CD4-positive, alpha-beta T cell treated with Interleukin-15 for 1 hour (primary cell): ENCODE measurements at places on chromosomes 4 and X.

DNA sequence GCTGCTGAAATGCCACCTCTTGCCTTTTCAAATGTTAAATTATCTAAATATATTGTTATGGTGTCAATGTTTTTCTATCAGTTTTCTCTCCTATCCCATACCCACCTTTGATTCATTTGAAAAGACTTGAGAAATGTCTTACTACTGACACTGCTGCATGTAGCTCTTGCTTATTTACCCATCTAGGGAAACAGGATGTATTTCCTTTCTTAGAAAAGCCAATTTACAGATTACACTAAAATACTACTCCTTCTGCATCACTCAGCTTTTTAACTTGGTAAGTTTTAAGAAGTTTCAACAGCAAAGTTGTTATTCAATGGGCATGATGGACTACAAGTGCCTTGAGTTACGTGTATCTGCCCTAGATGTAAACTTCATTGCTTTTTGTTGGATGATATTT lies 13.2 kb upstream of the KCNE5 start:
- no peak for DNase-seq

GRCh38 chr4:2489841-2490552 lies 21.1 kb downstream of the RNF4 start:
- DNase-seq, result no peak

- DNase-seq, result no peak
Measured at GRCh38 chr4:92111493-92111892, 192.3 kb upstream of the GRID2 start.

DNA sequence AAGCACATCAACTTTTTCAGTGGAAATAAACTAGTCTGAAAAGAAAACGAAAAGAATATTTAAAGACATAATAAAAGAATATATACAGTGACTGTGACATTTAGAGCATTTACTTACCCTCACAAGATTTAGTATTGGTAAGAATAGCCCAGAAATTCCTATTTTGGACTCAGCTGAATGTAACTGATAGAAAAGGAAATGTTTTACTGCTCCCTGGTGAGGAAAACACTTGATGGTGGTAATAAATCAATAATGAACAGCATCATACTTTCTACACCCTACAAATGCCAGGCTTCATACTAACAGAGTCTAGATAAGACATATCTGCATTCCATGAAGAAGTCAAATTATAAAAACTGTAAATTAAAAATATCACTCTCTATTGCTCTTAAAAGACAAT lies 753.5 kb upstream of the PCDH10 start:
- no peak for DNase-seq

DNA sequence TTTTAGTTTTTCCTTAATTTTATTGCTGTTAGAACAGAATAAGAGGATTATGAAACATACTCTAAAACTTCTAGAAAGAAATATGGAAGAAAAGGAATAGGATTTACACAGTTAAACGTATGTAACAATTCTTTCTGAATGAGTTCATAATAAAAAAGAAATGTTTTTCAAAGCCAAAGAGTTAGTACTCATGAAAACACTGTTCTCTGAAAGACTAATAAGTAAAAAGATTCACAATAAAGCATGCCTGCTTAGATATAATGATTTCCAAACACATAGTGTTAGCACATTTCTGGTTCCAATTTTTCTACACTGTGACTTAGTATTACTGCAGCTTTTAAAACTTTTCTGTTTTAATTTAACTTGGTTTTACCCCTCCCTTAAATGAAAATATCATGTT lies 49.8 kb upstream of the PRSS48 start:
- DNase-seq, result no peak

DNA sequence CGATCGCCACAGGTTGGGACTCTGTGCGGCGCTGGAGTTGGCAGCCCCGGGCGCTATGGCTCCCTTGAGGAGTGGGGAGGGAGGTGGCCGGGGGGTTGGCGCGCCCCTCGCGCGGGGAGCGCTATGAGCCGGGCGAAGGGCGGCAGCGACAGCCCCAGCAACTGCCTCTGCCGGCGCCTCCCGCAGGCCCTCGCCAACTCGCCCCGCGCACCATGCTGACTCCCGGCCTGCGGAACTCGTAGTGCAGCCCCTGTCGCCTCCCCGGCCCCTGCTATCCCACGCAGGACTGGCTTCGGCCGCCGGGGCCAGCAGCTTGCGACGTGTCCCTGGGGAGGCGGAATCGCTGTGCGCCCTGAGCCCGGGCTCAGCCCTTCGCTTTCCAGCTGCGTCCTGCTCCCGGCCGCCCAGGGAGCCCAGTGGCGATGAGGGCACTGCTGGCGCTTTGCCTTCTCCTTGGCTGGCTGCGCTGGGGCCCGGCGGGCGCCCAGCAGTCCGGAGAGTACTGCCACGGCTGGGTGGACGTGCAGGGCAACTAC lies 415 bp downstream of the SHISA3 start:
- no peak for DNase-seq

DNA sequence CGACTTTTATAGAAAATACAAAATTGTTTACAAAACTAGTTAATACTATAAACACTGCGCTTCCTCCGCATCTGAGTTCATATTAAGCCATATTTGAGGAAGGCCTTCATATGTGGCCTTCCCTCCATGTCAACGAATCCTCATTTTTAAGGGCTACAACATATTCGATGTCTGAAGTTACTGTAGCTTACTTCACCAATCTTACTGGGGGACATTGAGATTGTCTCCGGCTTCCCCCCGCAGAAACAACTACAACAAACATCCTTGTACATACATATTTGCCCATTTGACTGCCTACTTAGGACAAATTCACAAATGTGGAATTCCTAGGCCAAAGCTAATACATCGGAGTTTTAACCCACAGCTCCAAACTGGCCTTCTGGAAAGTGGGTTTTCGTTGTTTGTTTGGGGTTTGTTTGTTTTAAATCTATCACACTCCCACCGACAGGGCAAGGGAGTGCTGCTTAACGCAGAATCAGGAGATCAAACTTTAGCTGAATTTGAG lies 581 bp upstream of the FAM114A1 start:
- no peak for DNase-seq

- no peak for DNase-seq
Measured at GRCh38 chr4:181437895-181438294, 805.3 kb upstream of the TENM3 start.

DNA sequence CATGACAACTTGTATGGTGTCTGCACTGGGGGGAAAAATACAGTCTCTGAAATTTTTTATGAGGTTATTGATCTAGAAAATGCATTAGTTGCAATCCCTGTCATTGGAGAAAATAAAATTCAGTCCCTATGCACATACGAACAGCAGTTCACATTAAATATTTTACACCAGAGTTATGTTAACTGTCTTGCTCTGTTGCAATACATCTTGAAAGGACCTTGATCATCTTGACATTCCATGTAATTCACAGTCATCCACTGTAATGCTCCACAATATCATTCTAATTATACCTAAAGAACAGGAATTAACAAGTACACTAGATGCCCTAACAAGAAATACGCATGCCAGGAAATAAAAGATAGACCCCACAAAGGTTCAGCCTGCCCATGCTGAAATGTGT lies 934.6 kb upstream of the PCDH10 start:
- no peak for DNase-seq

- no peak for DNase-seq
Measured at GRCh38 chr4:123994917-123995316, 598.3 kb downstream of the SPRY1 start.

GRCh38 chrX:38482183-38482582 lies 79.2 kb upstream of the TSPAN7 start:
- DNase-seq, result no peak

GRCh38 chrX:8820910-8821527 lies 19.8 kb upstream of the FAM9A start:
- DNase-seq, result no peak

DNA sequence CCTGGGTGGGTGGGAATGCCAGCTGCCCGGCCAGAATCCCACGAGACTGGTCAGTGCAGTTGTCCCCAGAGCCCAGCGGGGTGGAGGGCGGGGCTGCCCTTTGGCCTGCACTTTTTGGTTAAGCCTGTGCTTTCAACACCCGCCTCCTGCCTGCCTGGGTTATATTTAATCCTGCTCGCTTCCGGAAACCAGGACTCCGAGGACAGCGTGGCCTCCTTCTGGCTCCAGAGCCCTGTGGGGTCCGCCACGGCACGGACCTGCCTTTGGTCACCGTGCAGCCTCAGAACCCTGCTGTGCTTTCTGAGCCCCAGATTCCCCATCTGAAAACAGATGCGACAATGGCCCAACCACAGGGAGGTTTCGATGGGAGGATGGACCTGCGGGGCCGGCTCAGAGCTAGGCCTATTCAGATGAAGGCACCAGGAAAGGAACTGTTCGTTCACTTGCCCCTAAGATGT lies 29.4 kb upstream of the KIAA0232 start:
- DNase-seq, result no peak

GRCh38 chr4:74123065-74123728 lies 24.2 kb upstream of the CXCL2 start:
- DNase-seq, result no peak

- DNase-seq, result no peak
Measured at GRCh38 chr4:52202931-52203330, 151.8 kb downstream of the SPATA18 start.

DNA sequence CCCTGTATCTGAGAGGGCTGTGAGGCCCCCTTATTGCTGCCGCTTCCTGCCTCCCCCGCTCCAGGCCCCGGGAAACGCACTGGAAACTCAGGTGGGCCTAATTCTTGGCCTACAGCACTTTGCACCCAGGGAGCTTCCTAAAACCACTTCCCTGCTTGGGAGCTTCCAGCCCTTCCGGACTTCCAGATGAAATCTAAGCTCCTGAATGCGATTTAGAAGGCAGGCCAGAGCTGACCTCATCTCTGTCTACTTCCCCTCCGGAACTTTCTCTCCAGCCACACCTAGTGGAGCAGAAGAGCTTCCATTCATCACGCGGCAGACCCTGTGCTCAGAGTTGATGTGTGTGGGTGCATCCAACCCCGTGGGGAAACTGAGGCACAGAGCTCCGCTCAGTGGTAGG lies 84.2 kb downstream of the SORCS2 start:
- no peak for DNase-seq

- no peak for DNase-seq
Measured at GRCh38 chrX:12878536-12878935, 11.7 kb downstream of the TLR7 start.

GRCh38 chr4:174650711-174651355 lies 128.5 kb upstream of the HPGD start:
- DNase-seq, result no peak

DNA sequence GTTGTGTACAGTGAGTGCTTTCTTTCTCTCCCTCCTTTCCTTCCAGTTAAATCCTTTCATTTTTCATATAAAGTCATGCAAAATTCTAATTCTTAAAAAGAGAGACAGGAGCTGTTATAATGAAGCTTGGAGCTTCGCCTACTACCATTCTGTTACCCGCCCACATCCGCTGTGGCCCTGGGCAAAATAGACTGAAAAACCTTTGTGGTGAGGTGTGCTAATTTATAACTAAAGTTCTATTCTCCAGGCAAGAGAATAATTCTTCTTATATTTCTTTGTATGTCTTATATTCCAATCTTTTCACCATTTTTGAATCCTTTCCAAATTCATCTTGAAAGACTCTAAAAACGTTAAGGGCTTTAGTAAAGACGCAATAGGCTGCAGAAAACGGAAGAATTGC lies 7.0 kb downstream of the QRFPR start:
- no peak for DNase-seq

DNA sequence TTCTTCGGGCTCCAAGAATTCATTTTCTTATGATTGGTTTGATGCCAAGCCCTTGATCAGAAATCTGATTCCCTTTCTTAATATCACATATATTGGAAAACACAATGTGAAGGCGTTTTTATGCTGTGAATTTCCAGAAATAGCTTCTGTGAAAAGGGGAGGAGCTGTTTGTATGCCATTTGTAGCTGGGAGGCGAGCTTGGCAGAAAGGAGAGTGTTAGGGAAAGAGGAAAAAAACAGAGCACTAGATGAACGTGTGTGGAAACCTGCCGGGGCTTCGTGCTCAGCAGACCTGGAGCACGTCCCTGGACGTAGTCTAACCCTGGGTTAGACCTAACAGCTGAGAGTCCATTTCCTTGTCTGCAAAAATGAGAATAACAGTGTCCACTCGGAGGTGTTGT lies 3.4 kb downstream of the CLCN4 start:
- DNase-seq, result no peak

DNA sequence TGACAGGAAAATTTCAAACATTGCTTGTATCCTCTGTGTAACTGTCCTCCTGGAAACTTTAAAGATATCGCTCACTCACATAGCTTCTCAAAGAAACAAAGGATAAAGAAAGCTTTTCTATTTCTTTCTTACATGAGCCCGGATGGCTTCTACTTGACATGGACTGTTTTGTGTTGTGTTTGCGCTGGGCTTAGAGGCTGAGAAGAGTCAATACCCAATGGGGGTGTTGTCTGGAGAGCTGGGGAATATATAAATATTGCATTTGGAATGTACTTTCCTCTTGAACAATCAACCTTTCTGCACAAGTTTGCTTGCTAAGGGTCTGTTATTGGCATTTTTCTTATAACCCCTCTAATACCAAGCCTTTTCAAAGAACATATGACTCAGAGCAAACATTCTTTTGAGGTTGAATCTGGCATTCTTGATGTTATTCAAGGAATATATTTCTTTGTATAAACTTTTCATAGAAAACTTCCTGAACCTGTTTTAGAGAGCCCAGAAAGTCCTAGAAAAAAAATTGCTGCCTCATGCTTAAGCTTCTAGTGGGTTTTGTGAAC lies 331.9 kb downstream of the PACRGL start:
- DNase-seq, result no peak

DNA sequence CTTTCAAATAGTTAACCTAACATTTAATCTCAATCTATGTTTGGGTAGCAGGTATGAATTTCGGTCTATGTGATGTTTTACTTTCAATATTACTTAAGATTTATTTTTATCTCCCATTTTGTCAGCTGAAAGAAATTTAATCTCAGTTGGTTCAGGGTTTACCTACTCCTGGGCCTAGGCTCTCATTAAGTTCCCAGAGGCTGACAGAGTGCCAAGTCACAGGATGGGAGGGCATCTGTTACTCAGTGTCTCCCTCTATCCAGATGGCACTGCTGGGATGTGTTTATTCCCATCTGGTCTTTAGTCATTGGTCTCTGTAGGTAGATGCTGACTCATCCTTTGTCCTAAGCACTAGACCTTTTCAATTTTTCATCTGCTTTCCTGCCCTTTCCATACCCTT lies 129.4 kb upstream of the ARSJ start:
- DNase-seq, result no peak

- no peak for DNase-seq
Measured at GRCh38 chr4:14700544-14700943, 301.7 kb upstream of the CPEB2 start.

- no peak for DNase-seq
Measured at GRCh38 chr4:137029026-137029425, 503.3 kb downstream of the PCDH18 start.

- no peak for DNase-seq
Measured at GRCh38 chr4:1767061-1767769, 25.9 kb upstream of the FGFR3 start.
